Dermis blood vessel endothelial cell (primary cell): ENCODE measurements at places on chromosomes 5 and 9.

GRCh38 chr5:124755565-124755964, 9.1 kb upstream of the ZNF608 start:
- no peak for DNase-seq

DNA sequence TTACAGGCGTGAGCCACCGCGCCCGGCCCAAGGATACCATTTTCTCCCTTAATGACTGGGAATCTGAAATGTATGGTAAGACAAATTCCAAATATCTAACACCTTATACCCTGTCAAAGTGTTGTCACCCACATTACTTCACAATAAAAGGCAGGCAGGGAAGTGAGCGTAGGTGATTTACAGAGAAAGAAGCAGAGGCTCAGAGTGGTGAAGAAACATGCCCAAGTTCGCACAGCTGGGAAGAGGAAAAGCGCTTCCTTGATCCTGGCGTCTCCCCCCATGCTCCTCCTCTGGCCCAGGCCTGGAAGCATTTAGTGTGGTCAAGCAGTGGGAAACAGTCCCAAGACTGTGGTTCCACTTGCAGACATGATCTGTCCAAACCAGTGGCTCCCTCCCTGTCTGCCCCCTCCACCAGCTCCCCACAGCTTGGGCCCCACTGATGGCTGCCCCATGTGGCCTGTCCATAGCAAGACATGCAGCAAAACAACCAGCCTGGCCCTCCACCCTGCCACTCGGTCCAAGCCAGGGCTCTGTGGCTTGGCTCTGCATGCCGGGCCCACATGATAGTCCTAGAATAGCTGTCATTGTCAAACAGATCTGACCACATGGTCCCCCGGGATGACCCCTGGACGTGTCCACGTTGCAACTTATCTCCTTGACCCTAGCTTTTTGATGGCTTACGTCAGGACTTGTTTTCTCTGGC, 107.2 kb downstream of the TTLL11 start:
- DNase-seq = no peak

- no peak for DNase-seq
Observed at GRCh38 chr9:19151425-19152159, 24.3 kb upstream of the PLIN2 start.

- DNase-seq = peak; percentile 97
Observed at GRCh38 chr5:126594748-126595485, at the start of gene ALDH7A1. Gene ALDH7A1, minus strand, starts transcription at chr5:126595219. Its CDS starts 21 bp downstream, at chr5:126595198.

- peak; percentile 10 for DNase-seq
Observed at GRCh38 chr5:147913786-147914185, 7.4 kb upstream of the C5orf46 start.
